ENCODE measurements at places on chromosomes 6 and 20.
A peak's percentile ranks its signal among the peaks of the same experiment; 100 is the strongest.

GRCh38 chr6:128763599-128764300 is 119.2 kb upstream of the LAMA2 start:
- DNase-seq: no peak

DNA sequence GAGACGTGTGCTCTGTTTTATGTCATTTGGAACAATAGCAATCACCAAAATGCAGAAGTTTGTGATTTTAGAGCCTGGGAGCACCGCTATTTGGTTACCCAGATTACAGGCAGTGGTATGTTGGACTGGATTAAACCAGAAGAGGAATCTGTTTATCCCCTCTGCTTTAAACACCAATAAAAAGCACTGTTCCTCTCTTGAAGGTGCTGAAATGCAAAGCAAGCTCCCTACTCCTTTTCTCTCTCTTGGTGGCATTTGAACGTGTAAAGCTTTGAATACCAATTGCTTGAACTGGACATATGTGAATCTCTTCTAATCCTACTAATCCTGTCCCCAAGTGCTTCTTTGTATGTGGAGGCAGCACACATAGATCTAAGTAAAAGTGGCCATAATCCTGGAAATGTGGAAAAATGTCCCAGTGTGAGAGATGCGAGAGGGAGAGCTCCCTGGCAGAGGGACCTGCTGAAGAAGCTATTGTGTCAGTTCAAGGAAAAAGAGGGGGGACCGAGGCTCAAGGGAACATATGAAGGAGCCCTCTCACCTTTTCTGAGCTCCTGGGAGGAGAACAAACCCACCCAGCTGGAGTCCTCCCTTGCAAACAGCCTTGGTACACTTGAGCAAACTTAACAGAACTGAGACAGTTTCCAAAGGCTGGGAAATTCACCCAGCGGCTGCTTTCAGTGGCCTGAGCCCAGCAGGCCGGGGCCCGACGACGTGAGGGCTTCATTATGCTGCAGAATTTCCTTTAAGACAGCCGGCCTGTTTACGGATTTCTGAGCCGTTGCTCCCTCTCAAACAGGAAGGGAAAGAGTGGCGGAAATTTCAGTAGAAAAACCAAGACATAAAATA is 18.8 kb upstream of the OLIG3 start:
- no peak for DNase-seq

DNA sequence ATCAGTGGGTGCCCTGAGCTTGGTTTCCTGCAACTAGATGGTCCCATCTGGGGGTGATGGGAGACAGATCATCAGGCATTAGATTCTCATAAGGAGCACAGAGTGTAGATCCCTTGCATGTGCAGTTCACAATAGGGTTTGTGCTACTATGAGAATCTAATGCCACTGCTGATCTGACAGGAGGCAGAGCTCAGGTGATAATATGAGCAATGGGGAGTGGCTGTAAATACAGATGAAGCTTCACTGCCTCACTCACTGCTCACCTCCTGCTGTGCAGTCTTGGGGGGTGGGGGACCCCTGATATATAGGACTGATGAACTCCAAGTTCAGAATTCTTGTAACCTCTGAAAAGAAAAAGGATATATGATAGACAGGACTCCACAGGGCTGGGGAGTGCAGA is 108.0 kb downstream of the RIN2 start:
- DNase-seq: no peak

DNA sequence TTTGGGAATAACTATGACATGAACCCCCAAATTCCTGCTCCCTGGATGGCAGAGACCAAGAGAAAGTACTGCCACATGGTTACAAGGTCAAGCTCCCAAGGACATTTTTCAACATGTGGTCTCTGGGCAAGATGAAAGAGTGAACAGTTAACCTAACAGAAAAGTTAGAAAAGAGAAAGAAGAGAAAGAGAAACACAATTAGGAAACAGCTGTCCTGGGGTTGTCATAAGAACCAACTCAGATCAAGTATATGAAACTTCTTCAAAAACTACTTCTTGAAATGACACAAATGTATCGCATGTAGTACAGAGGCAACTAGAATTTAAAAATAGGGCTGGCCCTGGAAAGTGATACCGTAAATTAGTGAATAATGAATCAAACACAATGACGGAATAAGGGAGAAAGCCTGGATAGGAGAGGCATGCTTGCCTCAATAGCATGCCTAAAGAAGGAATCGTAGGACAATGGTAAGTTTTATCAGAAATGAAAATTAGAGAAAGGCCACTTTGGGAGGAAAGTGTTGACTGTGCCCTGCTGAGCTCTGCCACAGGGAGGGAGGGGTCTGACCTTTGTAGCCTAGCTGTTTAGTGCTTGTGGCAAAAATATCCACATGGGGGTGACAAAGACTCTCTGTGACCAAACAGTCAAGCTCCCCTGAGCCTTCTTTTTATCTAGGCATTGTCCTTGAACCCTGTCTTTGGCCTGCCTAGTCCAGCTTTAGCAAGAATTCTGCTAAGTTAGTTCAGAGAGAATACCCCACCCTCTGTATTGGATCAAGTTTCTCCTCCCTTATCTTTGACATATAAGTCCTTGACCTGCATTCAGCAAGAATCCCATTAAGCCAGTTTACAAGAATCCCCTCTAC is 4.3 kb upstream of the DCBLD1 start:
- DNase-seq: peak; percentile 49

DNA sequence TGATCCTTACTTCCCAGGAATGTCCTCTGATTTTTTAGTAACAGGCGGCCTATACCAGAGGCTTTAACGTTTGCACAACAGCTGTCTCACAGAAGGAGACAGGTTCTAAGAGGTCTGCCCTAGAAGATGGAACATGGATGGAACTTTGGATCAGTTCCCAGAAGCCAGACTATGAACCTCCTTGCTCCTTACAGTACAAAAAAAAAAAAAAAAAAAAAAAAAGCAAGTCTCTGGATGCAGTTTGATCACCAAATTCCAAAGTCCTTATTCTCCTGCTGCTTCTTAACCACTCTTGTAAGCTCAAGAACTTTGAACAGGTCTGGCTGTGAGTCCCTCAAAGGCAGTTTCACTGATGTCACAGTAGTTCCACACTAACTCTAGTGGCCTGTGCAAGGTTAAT is 2.0 kb upstream of the TRMT11 start:
- DNase-seq: no peak

DNA sequence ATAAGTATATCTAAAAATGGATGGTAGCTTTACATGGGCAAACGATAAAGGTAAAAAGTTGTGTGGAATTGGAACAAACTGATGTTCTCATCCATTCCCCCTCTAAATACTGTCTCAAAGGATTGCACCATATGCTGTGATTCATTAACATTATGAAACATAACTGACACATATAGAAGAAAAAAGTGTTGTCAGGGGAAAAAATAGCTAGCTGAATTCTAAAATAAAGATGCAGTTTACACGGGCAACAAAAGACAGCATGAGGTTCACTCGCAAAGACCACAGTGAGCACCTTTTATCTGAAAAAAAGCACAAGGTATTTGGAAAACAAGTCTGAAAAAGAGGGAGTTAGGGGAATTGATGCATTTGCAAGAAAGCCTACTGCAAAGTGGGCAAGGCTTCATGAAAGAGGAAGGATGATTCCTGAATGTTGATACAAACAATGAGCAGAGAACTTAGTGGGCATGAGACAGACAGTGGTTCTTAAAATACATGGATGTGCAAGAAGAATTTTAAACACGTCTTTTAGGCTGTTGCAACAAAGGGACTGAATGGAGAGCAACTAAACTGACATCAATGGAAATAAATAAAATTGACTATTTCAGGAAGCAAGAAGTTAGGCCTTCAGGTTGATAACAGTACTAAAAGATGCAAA is 280.9 kb downstream of the KIF16B start:
- DNase-seq: no peak

GRCh38 chr6:35377002-35377401 is 34.6 kb downstream of the PPARD start:
- DNase-seq: no peak

GRCh38 chr6:5707281-5708045 is 299.3 kb downstream of the NRN1 start:
- no peak for DNase-seq

GRCh38 chr20:51578145-51578459 is 35.6 kb upstream of the NFATC2 start:
- no peak for DNase-seq

- no peak for DNase-seq
Observed at GRCh38 chr20:63052571-63053431, 46.0 kb upstream of the BHLHE23 start.

DNA sequence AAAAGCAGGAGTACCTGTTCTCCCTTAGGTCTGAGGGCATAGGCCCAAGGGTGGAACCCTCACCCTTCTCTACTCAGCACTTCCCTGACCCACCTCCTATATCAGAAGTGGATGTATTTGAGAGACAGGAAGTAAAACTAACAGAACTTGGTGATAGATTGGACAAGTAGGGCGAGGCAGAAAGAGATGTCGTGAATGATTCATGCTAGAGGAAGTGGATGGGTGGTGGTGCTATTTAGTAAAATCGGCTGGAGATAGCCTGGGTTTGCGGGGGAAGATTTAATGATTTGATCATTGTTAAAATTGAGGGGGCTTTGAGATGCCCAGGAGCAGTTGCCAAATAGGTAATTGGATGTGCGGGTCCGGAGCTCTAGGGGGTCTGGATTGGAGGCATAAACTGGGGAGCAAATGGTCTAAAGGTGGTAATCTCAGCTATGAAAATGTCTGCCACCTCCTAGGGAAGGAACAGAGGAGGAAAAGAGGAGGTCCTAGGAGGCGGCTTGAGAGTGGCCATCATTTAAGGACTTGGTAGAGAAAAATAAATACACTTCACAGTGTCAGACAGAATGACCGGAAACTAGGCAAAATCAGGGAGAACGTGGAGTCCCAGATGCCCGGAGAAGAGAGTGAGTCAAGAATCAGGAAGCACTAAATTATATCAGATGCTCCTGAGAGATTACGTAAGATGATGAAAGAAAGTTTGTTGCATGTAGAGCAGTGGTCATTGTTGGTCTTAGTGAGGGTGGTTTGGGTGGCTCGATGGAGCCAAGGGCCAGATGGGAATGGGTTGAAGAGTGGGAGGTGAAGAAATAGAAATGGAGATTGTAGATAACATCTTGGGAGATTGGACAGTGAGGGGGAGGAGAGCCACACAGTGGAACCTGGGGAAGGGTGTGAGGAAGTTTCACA is 142.0 kb downstream of the CEP57L1 start:
- no peak for DNase-seq

DNA sequence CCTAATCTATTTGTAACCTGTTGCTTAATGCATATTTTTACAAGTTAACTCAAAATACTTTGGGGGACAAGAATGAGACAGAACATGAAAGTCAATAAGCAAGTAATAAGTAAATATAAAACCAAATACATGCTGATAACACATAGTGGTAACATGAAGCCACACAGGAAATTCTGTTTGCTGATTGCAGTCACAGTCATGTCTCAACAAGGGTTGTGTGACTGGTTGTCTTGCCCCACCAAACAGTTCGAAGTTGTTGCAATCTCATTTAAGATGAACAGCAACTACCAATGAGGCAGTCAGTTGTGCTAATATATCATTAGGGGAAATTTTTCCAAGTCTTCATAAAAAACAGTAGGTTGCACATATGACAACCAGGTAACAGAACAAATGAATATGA is 14.5 kb downstream of the CD24 start:
- no peak for DNase-seq

DNA sequence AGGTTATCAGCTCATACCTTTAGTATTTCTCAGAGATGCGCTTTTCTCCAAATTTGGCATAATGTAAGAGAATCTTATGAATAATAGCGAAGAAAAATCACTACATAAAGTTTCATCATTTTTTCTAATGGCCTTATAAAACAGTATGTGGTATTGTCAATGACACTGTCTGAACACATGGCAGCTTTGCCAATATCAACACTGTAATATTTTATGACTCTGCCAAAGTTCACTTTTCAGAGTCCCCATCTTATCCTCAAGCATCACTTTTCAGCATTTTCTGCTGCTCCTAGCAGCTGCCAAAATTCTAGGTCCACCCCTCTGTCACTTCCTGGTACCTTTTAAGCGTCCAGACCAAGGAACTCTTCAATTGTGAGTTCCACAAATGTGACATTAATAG is 171.5 kb upstream of the C6orf118 start:
- DNase-seq: no peak

DNA sequence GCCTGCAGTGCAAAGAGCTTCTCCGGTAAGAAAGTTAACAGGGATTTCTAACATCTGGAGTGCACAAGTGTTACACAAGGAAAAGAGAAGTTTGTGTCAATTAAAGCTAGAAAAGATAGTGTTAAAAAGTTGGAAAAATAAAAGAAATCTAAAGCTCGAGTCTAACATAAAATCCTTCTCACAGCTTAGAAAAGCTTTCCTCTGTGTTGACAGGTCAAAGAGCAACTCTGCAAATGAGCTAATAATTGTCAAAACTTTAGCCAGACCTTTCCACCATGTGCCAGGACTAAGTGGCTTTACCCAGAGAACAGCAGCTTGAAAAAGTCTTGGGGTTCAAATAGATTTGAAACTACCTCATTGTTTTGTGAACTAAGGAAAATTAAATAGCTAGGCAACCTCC is 14.8 kb downstream of the PTPRK start:
- no peak for DNase-seq

- no peak for DNase-seq
Observed at GRCh38 chr20:16004108-16004854, 569.0 kb downstream of the KIF16B start.

DNA sequence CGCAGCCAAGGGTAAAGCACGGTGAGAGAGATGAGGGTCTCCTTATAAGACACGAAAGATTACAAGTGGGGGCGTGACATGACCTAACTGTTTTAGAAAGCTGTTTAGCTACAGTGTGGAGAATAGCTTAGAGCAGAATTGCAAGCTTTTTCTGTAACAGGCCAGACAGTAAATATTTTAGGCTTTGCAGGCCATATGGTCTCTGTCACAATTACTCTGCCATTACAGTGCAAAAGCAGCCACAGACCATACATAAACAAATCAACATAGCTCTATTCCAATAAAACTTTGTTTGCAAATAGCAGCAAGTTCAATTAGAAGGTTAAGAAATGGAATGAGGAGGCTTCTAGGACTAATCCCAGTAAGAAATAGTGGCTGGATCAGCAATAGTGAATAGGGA is 16.8 kb downstream of the PGM3 start:
- DNase-seq: no peak

GRCh38 chr20:21101453-21101931 is 4.7 kb downstream of the LINC00237 start:
- DNase-seq: peak; percentile 84

DNA sequence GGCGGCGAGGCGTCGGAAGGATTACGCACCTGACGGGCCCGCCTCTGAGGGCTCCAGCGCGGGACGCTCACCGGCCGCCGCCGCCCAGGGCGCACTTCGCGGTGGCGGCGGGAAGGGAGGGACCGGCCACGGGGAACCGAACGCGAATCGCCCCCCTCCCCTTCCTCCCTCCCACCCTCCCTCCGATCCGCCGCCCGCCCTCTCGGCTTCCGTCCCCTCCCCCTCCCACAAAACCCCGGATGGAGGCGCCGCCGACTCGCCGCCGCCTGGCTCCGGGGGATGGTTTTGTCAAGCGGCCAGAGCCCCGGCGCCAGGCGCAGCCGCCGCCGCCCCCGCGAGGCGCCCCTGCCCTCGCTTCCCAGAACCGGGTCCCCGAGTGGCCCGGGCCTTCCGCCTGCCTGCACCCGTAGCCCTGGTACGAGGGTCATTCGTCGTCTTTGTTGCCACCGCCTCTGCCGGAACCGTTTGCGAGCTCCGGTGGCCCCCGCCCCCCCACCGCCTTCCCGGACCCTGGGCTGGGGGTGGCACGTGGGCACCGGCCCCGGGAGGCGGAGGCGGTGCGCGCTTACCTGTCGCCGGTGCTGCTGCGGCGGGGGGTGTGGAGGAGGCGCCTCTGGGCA is 398 bp downstream of the ZBTB2 start:
- DNase-seq: peak; percentile 90

- peak; percentile 37 for DNase-seq
Observed at GRCh38 chr6:90295854-90296340, 746 bp downstream of the BACH2 start.
